ENCODE measurements at places on chromosomes 6 and 20.

GRCh38 chr6:10510592-10511367 is 10.4 kb upstream of the GCNT2 start:
- peak; percentile 75 for DNase-seq

DNA sequence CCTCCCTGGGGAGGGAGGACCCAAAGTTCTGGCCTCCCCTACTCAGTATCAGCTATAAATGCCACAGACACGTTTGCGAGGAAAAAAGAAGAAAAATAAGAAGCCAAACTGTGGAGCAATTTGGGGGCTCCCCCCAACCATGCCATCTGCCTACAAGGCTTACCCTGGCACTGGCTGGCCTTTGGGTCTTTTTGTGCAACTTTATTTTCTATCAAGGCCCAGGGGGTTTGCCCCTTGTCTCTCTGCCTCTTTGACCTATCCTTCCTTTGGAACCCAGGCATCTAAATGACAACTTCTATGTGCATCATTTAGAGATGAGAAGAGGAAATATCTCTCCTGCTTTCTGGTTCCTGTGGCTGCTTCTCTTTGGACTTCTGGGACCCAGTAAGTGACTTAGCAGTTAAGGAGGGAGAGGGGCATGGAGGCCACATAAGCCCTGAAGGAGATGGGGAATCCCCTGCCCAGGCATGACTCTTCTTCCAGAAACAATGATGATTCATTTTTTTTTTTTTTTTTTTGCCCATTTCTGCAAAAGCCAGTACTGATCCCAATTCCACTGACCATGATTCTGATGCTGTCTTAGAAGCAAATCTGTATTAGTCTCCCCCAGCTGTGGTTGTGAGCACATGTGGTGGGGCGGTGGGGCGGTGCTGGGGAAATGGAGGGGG is at the start of gene MUC22:
MUC22 (plus strand) TSS at position 82 of the 668 bp plus-strand sequence; CDS start at position 315, 233 bp downstream.
- no peak for DNase-seq

DNA sequence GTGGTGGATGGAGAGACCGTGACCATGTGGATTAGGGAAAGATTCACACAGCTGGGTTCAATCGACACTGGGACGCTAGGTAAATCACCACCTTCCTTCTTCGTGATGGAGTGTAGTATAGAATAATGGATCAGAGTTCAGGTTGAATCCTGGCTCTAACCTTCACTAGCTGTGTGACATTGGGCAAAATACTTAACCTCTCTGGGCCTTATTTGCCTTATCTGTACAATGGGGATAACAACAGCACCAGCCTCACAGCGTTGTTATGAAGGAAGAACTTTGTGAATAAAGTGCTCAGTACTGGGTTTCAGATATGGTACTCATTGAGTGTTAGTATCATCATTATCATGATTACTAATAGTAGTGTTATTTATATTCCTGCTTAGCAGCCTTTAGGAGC is 126.1 kb upstream of the AKAP12 start:
- no peak for DNase-seq

- DNase-seq = no peak
Measured at GRCh38 chr6:151029970-151030369, 164.5 kb downstream of the MTHFD1L start.
